ENCODE measurements at places on chromosomes 7 and 10.

DNA sequence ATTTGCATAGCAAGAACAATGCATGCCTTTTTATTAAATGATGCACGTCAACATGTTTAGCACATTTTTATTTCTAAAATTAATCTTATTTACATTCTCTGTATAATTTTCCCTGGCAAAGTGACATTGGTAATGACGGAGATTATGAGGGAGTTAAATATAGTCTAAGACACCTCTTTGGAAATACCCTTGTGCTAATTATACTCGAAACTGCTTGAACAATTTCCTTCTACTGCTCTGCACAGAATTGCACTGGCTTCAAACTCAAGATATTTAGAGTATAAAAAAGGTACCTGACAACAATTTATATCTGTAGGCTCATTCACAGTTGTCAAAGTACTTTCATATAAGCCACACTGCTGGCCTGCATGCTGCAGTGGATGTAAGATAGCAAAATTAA, 602.7 kb downstream of the NXPH1 start:
- H3K4me1 ChIP-seq: no peaks in the 10 kb centered on the region
- no peak overlapping the region for H3K4me3 ChIP-seq
- H3K36me3 ChIP-seq: no peaks in the 10 kb centered on the region
- H3K27ac ChIP-seq: no peak overlapping the region
- no peaks in the 10 kb centered on the region for H3K27me3 ChIP-seq

GRCh38 chr7:77540402-77540822, 3.3 kb downstream of the PTPN12 start:
- H3K27ac ChIP-seq: peak overlapping the region; percentile 77
- peak overlapping the region; percentile 87 for H3K4me3 ChIP-seq
- H3K4me1 ChIP-seq: peaks cover 59% of the 10 kb centered on the region
- no peak for DNase-seq

DNA sequence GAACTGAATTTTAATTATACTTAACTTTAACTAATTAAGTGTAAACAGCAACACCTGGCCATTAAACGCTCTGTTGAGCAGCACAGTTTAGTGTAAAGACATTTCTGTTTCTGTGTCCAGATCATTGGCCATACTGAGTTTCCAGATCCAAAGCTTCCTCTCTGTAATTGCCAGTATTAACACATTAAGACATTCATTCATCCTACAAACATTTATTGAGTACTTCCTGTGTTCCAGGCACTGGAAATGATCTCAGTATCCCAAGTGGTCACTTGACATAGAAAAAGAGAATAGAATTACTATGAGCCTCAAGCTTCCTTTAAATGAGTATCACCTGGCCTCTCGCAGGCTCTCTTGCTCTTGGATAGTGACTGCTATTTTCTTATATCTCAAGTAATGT, 618.1 kb downstream of the SORCS3 start:
- no peaks in the 10 kb centered on the region for H3K4me1 ChIP-seq
- H3K4me3 ChIP-seq: no peak overlapping the region
- H3K27me3 ChIP-seq: no peaks in the 10 kb centered on the region
- H3K36me3 ChIP-seq: no peaks in the 10 kb centered on the region
- DNase-seq: no peak

DNA sequence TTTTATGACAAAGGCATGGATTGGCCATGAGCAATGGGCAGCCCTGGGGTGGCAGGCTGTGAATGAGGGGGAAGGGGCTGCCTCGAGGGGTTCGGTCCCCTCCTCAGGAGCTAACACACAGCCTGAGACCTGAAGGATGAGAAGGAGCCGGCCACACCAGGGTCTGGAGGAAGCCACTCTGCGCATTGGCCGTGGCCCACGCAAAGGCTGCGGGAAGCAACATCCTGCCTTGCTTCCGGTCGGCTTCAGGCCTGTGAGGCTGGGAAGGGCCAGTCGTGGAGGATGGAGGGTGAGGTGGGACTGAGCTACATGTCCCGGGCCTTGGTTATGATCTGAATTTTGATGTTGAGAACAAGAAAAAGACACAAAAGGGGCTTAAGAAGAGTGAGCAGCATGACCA, 49.4 kb downstream of the RGS10 start:
- H3K4me3 ChIP-seq: no peak overlapping the region
- H3K36me3 ChIP-seq: no peaks in the 10 kb centered on the region
- H3K27ac ChIP-seq: peak overlapping the region; percentile 83
- DNase-seq: peak; percentile 71
- H3K4me1 ChIP-seq: peaks cover 25% of the 10 kb centered on the region

- no peak overlapping the region for H3K27ac ChIP-seq
- peaks cover 4% of the 10 kb centered on the region for H3K4me1 ChIP-seq
- no peak overlapping the region for H3K4me3 ChIP-seq
- peaks cover 6% of the 10 kb centered on the region for H3K27me3 ChIP-seq
- no peaks in the 10 kb centered on the region for H3K36me3 ChIP-seq
These were observed 5.2 kb upstream of the PRKAR2B start for GRCh38 chr7:107039199-107039900.

DNA sequence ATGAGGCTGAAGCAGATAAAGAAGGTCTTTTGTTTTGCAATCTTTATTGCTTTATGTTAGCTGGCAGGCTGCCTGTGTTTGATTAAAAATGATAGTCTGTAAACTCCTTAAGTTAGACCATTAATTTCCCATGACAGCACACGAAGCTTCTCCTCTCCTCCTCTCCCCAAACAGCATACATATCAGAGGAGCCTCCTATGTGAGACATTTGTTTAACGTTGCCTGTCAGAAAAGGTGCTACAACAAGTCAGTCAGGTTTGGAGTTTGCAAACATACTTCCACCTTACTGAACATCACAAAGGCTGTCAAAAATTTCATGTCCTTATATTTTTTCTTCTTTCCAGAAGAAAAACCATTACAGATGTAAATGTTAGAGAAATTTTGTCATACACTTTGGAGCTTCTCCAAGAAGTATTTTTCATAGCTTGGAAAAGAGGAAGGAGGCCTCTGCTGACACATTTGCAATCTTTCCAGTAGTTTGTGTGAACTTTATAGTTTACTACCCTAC, 393.1 kb downstream of the EXOC4 start:
- H3K4me3 ChIP-seq: no peak overlapping the region
- no peak for DNase-seq
- no peak overlapping the region for H3K27ac ChIP-seq
- no peaks in the 10 kb centered on the region for H3K36me3 ChIP-seq
- no peaks in the 10 kb centered on the region for H3K27me3 ChIP-seq
- peaks cover 7% of the 10 kb centered on the region for H3K4me1 ChIP-seq

GRCh38 chr10:124394583-124394982, 24.1 kb downstream of the OAT start:
- no peak overlapping the region for H3K4me3 ChIP-seq
- no peaks in the 10 kb centered on the region for H3K27me3 ChIP-seq
- no peaks in the 10 kb centered on the region for H3K4me1 ChIP-seq
- H3K36me3 ChIP-seq: no peaks in the 10 kb centered on the region
- no peak for DNase-seq

- no peak overlapping the region for H3K27ac ChIP-seq
- peaks cover 13% of the 10 kb centered on the region for H3K27me3 ChIP-seq
- H3K4me3 ChIP-seq: no peak overlapping the region
- H3K4me1 ChIP-seq: no peaks in the 10 kb centered on the region
These were observed 89.3 kb downstream of the NPY start for GRCh38 chr7:24372961-24373955.

GRCh38 chr10:108425283-108425964, 1260.9 kb upstream of the SORCS1 start:
- DNase-seq: no peak
- H3K27ac ChIP-seq: no peak overlapping the region
- H3K36me3 ChIP-seq: no peaks in the 10 kb centered on the region

DNA sequence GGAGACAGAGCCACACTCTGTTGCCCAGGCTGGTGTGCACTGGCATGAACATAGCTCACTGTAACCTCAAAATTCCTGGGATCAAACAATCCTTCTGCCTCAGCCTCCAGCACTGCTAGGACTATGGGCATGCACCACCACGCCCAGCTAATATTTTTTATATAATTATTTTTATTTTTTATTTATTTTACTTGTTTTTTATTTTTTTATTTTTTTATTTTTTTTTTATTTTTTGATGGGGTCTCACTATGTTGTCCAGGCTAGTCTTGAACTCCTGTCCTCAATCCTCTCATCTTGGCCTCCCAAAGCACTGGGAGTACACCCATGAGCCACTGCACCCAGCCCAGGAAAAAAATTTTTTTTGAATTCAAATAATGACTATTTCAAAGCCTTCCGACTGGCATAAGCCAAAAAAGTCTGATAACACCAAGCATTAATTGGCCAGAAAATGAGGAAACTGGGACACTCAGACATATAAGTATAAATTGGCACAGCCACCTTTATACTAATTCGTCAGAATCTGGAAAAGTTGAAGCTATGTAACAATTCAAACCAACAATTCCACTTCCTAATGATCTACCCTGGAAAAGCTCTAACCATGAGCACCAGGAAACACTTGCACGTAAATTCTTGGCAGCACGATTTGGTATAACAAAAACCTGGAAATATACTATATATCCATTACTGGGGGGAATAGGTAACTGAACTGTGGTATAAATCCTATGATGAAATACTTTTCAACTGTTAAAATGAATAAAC, 6.3 kb downstream of the ZC3HAV1 start:
- peaks cover 19% of the 10 kb centered on the region for H3K36me3 ChIP-seq
- H3K4me3 ChIP-seq: peak overlapping the region; percentile 88
- peak overlapping the region; percentile 97 for H3K27ac ChIP-seq
- no peak for DNase-seq

DNA sequence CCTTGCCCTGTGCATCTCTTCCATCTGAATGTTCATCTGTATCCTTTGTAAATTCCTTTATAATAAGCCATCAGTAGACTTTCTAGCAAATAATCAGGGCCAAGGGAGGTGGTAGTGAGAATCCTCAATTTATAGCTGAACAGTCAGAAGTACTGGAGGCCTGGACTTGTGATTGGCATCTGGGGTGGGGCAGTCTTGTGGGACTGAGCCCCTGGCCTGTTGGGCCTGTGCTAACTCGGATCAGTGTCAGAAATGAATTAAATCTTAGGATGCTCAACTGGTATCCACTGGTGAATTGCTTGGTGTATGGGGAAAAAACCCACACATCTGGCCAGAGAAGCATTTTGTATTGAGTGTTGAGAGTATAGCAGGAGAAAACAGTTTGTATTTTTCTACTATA, 481.8 kb downstream of the GLRX3 start:
- H3K36me3 ChIP-seq: no peaks in the 10 kb centered on the region
- no peaks in the 10 kb centered on the region for H3K4me1 ChIP-seq
- H3K4me3 ChIP-seq: no peak overlapping the region
- DNase-seq: no peak

GRCh38 chr7:155166673-155167370, 96.7 kb downstream of the HTR5A start:
- H3K4me3 ChIP-seq: no peak overlapping the region
- H3K27ac ChIP-seq: no peak overlapping the region
- H3K27me3 ChIP-seq: peaks cover 11% of the 10 kb centered on the region
- H3K36me3 ChIP-seq: no peaks in the 10 kb centered on the region
- peaks cover 4% of the 10 kb centered on the region for H3K4me1 ChIP-seq
- DNase-seq: no peak

GRCh38 chr10:130138479-130138866, 2.3 kb downstream of the GLRX3 start:
- H3K36me3 ChIP-seq: peaks cover 16% of the 10 kb centered on the region
- DNase-seq: no peak
- peaks cover 2% of the 10 kb centered on the region for H3K27me3 ChIP-seq
- peak overlapping the region; percentile 81 for H3K4me3 ChIP-seq

DNA sequence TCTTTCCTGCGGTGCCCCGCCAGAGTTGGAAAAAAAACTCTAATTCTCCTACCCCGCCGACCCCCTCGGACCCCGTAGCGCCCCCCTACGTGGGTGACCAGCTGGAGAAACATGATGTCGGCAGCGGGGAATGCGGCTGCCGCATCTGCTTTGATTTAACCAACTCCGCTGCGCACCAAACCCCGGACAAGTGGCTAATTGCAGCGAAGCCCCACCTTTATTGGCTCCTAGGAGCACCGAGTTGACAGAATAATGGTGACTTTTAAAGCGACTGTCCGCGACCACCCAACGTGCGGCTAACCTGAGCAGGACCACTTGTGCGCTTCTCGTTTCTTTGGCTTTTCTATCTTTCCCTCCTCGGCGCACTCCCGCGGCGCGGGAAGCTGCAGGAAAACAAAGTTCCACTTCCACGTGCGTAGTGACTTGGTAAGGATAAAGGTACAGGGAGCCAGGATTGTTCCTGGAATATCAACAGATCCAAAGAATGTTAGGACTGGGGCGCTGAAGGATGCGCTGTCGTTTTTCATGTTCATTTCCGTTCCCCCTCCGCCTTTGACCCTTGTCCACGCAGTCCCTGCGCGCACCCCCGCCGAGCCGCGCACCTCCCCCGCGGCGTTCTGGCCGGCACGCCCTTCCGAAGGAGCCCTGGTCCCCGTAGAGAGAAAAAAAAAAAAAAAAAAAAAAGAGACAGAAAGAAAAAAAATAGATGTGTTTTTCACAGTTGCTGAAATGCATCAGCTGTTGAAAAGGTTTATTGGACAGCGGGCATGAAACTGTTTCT, 1.4 kb downstream of the WNT16 start:
- peak overlapping the region; percentile 56 for H3K4me3 ChIP-seq
- no peaks in the 10 kb centered on the region for H3K36me3 ChIP-seq
- no peak for DNase-seq
- H3K27ac ChIP-seq: no peak overlapping the region
- peaks cover 68% of the 10 kb centered on the region for H3K27me3 ChIP-seq

- H3K27ac ChIP-seq: no peak overlapping the region
- peaks cover 26% of the 10 kb centered on the region for H3K27me3 ChIP-seq
- H3K4me3 ChIP-seq: no peak overlapping the region
- H3K4me1 ChIP-seq: no peaks in the 10 kb centered on the region
These were observed 40.2 kb downstream of the ZNF365 start for GRCh38 chr10:62414359-62414758.

DNA sequence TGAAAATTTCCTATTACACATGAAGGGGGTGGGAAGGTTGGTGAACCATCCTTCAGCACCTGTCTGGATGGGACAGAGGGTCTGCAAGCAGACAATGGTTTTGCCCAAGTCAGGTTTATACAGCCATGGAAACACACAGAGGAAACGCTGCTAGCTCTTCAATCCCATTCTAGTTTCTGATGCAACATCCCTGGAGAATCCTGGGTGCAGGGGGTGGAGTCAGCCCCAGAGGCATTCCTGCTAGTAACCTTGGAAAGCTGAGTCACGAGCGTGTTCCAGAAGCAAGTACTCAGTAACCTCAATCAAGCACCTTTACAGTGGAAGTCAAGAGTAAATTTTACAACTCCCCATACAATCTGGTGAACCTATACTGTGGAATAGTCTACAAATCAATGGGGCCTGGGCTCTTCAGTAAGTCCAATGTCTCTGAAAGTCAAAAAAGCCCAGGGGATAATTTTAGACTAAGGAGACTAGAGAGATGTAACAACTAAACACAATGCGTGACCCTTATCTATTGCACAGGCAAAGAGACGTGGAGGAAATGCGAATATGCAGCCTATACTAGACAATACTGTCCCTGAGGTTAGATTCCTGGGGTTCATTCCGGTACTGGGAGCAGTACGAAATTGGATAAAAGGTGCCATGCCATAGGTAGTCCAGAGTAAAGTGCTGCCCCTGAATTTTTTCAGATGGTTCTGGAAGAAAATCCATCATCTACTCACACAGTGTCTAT, 95.4 kb downstream of the ZRANB1 start:
- no peak overlapping the region for H3K4me3 ChIP-seq
- no peak for DNase-seq
- no peaks in the 10 kb centered on the region for H3K27me3 ChIP-seq
- no peaks in the 10 kb centered on the region for H3K36me3 ChIP-seq
